Activated CD8-positive, alpha-beta memory T cell treated with anti-CD3 and anti-CD28 coated beads for 4 hours (primary cell): ENCODE measurements at places on chromosomes 12 and 14.
A peak's percentile ranks its signal among the peaks of the same experiment; 100 is the strongest.

- no peak for DNase-seq
Observed at GRCh38 chr12:78888568-78888967, 24.0 kb downstream of the SYT1 start.

- DNase-seq, result no peak
Observed at GRCh38 chr12:66663611-66664010, 15.3 kb downstream of the GRIP1 start.

GRCh38 chr12:76197283-76197682, 112.8 kb upstream of the NAP1L1 start:
- no peak for DNase-seq

- no peak for DNase-seq
Observed at GRCh38 chr14:96203635-96204034, 1.0 kb upstream of the BDKRB2 start.

DNA sequence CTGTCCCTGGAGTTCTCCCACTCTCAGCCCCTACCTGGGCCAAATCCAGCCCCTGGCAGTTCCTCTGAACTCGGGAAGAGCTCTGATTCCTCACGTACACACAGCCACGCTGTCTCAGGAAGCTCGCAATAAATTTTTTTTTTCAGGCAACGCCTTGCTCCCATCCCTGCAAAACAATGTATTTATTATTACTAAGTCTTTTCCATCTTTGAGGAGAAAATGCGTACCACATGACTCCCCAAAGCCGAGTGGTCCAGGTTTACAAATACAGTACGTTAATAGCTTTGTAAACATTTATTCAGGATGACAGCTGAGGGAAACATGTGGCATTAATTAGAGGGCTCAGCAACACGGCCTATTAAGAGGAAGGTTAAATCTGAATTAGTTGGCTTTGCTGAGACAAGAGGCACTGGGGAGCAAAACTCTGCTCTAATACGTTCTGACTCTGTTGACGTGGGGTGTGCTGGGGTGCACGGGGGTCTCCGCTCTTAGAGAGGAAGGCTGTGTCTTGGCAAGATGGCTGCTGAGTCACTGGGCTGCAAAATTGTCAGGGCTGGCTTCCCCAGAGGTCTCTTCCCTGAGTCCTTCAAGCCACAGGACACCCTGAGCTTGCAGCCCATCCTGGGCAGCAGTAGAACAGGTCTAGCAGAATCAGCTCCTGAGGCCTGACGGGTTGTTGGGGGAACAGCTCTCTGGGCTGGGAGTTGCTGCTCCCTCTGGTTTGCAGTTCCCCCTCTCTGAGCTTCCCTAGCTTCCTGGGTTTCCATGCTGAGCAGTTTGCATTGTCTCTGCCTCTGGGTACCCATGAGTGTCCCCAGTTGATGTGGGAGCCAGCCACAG, 185.2 kb upstream of the TBX3 start:
- DNase-seq, result no peak

GRCh38 chr12:28963554-28963953, 185.5 kb upstream of the FAR2 start:
- no peak for DNase-seq

DNA sequence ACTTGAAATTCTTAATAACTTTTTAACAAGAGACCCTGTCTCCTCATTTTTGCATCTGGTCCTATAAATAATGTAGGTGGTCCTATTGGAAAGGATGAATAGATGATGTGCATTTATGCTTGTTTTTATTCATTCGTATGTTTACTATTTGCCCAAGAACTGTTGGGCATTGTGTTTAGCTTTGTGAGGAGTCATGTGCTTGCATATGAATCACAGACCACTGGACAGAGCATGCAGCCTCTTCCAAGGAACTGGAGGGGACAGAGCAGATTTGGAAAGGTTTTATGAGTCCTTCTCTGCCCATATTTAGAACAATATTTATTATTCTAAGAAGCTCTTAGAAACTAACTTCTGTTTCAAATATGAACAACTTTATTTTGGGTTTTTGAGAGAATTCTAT, 414.0 kb downstream of the SOX5 start:
- no peak for DNase-seq

DNA sequence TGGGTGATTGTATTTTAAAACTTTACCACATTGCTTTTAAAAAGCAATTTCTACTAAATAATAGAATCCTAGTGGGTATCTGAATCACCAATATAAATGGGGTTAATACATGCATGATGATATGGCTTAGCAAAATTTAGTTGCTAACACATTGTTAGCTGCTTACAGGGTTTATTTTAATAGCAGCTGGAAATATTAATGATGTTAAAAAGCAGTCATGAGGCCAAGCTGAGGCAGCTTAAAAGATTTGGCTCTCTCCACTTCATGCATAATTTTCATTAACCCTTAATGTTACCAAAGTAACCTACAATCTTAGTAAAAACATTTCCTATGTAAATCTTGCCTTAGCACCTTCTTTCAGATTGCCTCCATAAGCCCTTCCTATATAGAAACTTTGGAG, 49.2 kb upstream of the CNOT2 start:
- DNase-seq, result no peak

DNA sequence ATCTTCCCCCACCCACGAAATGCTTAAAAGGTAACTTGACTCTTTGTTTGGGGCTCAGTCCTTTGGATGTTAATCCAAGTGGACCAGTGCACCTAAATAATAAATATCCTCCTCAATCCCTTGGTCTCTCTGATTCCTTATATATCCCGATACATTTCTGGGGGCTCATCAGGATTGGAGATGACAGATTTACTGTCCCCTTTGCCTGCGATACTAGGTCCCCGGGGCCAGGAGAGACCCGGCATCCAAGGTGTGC, 26.3 kb downstream of the KLRK1 start:
- no peak for DNase-seq

- DNase-seq, result no peak
Observed at GRCh38 chr12:26648584-26648983, 184.4 kb downstream of the ITPR2 start.

DNA sequence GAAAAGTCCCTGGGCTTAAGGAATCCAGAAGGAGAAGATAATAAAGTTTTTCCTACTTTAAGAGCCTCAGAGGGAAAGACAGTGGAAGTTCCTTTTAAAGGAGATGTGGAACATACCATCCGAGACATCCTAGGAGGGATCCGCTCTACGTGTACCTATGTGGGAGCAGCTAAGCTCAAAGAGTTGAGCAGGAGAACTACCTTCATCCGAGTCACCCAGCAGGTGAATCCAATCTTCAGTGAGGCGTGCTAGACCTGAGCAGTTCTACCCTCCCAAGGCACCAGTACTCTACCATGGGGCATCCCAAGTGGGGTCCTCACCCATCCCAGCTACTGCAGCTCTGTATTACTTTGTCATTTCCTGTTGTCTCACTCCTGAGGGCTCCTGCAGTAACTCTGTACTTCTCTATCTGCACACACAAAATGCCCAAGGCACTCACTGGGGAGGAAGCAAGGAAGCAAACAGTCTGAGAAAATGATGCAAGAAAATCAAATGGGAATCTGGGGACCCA, 3.8 kb downstream of the TINF2 start:
- no peak for DNase-seq

- no peak for DNase-seq
Observed at GRCh38 chr14:23104591-23105347, at the start of gene CIROP. Gene CIROP, minus strand, starts transcription at chr14:23104989. Its CDS starts 69 bp downstream, at chr14:23104920.

- DNase-seq, result no peak
Observed at GRCh38 chr14:92600318-92601053, 86.9 kb downstream of the RIN3 start.

- DNase-seq, result no peak
Observed at GRCh38 chr14:95505030-95505589, 11.3 kb downstream of the SYNE3 start.

DNA sequence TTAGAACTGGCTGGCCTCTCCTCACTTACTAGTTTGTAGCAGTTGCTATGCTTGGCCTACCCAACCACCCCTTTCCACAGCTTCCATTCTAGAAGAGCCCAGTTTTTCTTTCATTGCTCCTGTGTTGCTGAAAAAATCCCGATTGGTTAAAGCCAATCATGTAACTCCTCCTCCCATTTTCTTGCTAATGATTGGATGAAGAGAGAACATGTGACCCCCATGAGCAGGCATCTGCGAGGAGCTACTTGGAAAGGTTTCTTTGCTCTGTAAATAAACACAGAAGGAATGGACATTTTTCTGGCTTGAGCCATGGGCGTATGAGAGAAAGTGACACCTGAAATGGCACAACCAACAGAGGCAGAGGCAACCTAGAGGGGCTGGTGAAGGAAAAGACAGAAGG, 773.8 kb upstream of the TBX3 start:
- DNase-seq, result no peak

GRCh38 chr12:113392988-113393579, 10.6 kb downstream of the SDS start:
- no peak for DNase-seq

GRCh38 chr14:105315211-105315721, 718 bp downstream of the PACS2 start:
- no peak for DNase-seq

DNA sequence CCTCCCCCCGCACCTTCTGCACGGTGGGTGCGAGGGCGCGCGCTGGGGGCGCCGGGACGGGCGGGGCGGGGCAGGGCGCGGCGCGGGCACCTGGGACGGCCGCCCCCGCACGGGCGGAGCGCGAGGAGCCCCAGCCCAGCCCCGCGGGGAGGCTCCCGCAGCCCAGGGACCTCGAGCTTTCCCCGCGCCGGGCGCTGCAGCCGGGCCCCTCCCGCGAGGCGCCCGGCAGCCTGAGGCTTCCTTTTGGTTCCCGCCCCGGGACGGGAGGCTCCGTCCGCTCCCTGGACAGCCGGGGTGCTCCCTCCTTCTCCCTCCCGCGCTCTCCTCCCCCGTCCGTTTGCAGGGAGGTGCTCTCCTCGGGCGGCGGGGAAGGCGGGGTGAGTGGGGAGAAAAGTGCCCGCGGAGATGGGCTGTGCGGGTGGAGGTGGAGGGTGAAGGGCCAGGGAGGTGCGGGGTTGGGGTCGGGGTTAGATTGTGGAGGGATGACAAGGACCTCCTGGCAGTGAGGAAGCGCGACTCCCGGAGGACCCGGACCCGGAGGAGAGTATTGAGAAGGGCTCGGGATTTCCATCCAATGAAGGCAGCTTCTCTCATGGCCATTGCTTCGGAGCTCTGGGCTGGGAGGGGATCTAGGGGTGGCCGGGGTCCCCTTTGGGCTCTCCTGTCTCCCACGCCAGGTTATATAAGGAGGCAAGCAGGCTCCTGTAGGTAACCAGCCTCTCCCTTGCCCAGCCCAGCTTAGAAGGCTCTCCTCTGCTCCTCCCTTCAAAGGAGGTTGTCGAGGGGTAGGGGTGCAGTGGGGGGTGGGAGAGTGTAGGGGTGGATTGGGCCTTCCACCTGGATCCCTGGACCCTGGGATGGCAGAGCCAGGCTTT, 645 bp downstream of the JDP2 start:
- no peak for DNase-seq

DNA sequence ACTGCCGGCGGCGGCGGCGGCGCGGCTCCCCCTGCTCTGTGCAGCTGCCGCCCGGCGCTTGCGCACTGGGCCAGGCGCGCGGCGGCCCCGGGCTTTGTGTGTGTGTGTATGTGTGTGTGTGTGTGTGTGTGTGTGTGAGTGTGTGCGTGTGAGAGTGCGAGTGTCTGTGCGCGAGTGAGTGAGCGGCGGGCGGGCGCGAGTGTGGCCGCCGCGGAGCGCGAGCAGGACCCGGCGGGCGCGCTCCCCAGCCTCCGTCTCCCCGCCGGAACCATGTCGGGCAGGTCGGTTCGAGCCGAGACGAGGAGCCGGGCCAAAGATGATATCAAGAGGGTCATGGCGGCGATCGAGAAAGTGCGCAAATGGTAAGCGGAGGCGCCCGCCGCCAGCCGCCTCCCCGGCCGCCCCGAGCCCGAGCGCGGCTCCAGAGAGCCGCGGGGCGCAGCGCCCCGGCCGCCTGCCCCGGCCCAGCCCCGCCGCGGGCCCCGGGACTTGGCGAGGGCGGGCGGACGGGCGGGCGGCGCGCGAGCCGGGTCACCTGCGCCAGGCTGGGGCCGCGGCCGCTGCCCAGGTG, at the start of gene BCL7A:
TSS of gene BCL7A (plus strand) at position 63 of the 571 bp plus-strand sequence. CDS start at position 271, 208 bp downstream.
- DNase-seq, result peak; percentile 33

DNA sequence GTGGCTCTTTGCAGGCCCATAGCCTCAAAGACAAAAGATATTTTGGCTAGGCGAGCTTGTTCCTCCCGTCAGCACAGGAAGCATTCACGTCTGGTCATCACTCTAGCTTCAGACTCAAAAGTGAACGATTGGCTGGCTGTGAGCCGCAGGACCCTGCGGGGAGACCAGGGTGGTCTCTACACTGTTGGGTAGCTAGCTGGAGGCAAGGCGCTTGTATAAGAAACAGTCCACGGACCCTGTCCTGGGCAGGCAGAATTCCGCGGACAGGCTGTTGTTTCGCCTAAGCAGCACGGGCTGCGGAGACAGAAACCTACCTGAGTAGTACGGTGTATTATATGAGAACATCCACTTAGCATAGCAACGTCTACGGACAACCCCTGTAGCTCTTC, 29.6 kb downstream of the WBP11 start:
- no peak for DNase-seq

GRCh38 chr12:116726694-116727093, 11.2 kb downstream of the SPRING1 start:
- no peak for DNase-seq

- no peak for DNase-seq
Observed at GRCh38 chr12:111785651-111786050, 18.9 kb downstream of the ALDH2 start.

GRCh38 chr12:113488322-113488721, 16.7 kb upstream of the LHX5 start:
- DNase-seq, result no peak

- DNase-seq, result no peak
Observed at GRCh38 chr14:101235335-101236103, 325.8 kb upstream of the DIO3 start.

GRCh38 chr12:52370926-52371608, 3.8 kb upstream of the KRT85 start:
- no peak for DNase-seq

DNA sequence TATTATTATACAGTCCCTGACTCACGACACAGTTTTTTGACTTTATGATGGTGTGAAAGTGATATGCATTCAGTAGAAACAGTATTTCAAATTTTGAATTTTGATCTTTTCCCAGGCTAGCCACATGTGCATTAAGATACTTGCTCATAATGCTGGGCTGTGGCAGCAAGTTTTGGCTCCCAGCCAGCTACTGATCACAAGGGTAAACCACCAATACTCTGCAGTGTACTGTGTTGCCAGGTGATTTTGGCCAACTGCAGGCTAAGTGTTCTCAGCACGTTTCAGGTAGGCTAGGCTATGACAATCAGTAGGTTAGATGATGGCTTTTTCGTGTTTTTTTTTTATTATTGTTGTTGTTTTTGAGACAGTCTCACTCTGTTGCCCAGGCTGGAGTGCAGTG, 69.4 kb upstream of the ACTN1 start:
- DNase-seq, result no peak

- no peak for DNase-seq
Observed at GRCh38 chr14:25150934-25151790, 101.2 kb upstream of the STXBP6 start.
